ENCODE measurements at places on chromosomes 1 and 21.

GRCh38 chr1:235206533-235207208 lies 45.6 kb upstream of the RBM34 start:
- DNase-seq: peak; percentile 5

GRCh38 chr1:186849271-186849671 lies 20.5 kb downstream of the PLA2G4A start:
- no peak for DNase-seq

GRCh38 chr21:34559089-34559631 lies 47.1 kb upstream of the KCNE1 start:
- peak; percentile 58 for DNase-seq

GRCh38 chr1:201347498-201348210 lies 29.8 kb downstream of the TNNT2 start:
- DNase-seq: no peak

DNA sequence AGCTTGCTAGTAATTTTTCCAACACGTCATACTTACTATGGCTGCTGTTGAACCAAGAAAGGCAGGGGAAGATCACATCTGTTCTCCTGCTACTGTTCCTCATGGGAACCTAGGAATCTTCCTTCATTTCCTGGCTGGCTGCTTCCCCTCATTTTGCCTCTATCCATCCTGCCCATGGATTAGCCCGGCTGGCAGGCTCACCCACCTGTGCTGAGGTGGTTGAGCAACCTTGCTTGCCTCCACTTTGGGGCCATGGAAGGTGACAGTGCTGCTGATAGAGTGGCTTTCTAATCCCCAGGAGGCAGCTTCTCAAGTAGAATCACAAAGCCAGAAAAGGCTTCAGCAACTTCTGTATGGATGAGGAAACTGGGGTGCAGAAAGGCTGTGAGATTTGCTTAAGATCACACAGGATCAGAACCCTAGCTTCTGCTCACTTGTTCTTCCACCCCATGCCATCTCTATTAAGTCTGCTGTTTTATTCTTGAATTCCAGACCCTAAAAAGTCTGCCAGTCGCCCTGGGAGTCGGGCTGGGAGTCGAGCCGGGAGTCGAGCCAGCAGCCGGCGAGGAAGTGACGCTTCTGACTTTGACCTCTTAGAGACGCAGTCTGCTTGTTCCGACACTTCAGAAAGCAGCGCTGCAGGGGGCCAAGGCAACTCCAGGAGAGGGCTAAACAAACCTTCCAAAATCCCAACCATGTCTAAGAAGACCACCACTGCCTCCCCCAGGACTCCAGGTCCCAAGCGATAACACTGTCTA lies 6.2 kb upstream of the BMP8A start:
- DNase-seq: no peak

DNA sequence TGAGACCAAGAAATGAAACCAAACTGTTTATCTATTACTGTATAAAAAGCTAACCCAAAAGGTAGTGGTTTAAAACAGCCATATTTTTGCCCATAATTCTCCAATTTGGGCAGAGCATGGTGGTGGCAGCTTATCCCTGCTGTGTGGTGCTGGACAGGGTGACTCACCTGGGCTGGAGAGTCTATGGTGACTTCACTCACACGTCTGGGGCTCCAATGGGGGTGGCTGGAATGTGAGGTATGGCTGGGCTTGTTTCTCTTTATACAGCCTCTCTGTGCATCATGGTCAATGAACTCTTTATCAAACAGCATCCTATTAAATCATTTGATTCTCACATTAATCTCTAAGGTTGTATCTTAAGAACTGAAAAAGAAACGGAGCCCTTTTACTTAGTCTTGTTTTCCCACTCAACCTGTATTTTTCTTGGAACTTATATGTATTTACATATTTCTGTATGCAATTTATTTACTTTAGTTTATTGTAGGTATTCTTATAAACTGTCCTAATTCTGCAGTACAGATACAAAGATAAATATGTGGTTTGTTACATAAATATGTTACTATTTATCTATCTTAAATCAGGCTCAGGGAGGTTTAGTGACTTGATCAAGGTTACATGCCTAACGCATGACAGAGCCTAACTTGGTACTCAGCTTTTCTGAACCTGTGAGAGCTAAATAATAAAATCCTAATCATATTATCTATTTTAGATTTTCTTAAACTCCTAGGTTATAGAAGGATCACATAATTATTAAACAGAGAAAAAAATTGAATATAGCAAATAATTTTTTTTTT lies 37.5 kb upstream of the WLS start:
- DNase-seq: peak; percentile 52

DNA sequence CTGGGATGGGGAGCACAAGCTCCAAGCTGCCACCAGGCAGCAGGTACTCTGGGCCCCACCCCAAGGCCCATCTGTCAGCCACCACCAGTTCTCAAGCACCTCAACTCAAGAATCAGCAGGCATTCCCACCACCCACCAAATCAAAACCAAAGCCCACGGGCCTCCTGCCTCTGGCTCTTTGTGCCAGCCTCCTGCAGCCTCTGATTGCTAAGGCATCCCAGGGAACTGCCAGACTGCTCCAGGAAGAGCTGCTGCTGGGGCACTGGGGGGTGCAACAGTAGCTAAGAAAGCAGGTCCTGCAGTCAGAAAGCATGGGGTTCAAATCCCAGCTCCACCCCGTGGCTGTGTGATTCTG lies 34.7 kb downstream of the CHD5 start:
- no peak for DNase-seq

- DNase-seq: no peak
Observed at GRCh38 chr1:51734896-51735745, 118.2 kb downstream of the OSBPL9 start.

DNA sequence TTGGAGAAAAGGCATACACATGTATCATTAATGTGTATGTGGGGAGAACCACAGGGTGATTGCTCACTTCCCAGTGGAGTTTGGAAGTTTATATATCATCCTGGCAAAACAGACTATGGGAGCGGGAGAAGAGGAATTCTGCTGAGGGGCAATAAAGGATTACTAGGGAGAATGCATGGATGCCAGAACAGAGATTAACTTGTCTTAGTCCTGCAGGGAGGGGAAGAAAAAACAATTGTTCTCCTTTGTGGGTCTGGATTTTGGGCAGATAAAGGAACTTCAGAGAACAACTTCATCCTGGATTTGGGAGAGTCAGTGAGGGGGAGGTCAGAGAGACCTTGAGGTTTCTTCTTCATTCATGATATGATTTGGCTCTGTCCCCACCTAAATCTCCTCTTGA lies 55.9 kb upstream of the SOX13 start:
- DNase-seq: no peak

GRCh38 chr1:52702886-52703787 lies 5.0 kb upstream of the COA7 start:
- peak; percentile 78 for DNase-seq

DNA sequence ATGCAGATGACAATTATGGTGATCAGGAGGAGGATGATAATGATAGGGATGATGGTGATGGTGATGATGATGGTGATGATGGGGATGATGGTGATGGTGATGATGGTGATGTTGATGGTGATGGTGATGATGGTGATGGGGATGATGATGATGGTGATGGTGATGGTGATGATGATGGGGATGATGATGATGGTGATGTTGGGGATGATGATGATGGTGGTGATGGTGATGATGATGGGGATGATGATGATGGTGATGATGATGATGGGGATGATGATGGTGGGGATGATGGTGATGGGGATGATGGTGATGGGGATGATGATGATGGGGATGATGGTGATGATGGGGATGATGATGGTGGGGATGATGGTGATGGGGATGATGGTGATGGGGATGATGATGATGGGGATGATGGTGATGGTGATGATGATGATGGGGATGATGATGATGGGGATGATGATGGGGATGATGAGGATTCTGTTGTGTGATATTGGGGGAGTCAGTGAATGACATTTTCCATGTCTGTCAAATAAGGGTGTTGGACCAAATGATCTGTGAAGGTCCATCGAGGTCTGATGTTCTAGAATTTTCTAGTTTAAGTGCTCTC lies 65.6 kb upstream of the RPL11 start:
- no peak for DNase-seq

DNA sequence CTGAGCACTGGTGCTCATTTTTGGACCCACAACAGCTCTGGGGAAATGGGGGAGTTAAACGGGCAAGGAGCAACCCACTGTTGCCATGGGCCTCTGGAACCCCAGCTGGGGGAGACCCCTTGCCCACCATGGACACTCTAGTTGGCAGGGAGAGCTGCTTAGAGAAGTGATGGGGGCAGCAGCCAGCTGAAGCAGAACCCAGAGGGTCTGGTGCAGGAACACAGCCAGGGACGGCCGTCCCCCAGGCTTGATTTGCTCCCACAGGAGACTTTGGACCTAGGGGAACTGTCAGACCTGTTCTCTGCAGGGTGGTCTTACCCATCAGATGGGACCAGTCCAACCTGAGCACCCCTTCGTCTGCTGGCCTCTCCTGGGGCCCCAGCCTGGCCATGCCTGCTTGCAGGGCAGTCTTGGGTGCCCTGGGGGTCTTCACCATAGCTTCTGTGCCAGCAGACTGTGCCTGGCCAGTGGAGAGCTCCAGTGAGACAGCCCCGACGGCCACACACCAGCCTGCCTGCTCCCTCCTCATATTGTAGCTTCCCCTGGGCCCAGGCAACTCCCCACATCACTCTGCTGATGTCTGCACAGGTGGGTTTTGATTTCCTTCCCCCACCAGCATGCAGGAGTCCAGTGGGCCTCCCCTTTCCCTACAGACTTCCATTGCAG lies 11.3 kb downstream of the SPATC1L start:
- no peak for DNase-seq

DNA sequence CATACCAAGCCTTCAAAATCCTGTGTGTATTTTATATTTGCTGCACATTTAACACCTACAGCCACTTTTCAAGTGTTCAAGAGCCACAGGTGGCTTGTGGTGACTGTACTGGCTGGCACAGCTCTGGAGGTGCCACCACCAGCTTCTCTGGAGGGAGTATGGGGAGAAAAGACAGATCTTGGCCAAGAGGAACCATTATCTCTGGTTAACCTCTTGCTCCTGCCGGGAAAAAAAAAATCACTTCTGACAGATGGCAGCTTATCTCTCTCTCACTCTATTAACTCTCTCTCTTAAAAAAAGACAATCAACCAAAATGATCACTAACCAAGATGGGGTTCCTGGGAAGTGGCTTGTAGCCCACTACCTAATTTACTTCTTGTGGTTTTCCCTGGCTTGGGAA lies 1.2 kb upstream of the RIIAD1 start:
- no peak for DNase-seq

- no peak for DNase-seq
Observed at GRCh38 chr1:147080671-147081394, 91.4 kb downstream of the PRKAB2 start.

- peak; percentile 82 for DNase-seq
Observed at GRCh38 chr1:117794073-117794472, 135.3 kb downstream of the GDAP2 start.

DNA sequence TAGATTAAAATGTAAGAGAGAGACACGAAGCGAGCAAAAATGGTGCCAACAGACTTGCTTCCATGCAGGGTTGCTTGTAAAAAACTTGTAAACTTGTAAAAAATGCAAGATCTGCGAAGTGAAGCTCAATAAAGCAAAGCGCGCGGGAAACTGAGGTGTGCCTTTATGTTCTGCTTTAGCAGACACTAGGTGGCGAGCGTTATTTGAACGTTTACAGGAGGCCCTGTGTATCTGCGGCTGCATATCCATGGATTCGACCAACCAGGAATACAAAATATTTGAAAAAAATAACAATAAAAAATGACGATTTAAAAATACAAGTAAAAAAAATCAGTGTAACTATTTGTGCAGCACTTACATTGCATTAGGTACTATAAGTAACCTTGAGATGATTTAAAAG lies 1.5 kb downstream of the UBE2G2 start:
- peak; percentile 54 for DNase-seq

DNA sequence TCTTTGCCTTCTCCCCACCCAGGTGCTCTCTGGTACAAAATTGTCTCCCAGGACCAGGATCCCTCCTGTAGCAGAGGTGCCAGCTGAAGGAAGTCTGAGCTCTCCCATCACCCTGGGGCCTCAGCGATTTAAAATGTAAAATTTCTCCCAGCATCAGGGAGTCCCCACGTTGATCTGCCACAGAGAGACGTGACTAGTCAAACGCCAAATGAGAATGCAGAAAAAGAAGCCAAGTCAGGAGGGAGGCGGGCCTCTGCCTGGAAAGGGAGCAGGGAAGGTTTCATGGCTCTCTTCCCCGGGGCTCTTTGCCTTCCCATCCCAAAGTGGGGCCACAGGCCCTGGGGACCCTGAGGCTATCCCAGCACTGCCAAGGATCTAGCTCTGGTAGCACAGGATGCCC lies 40.0 kb upstream of the USP1 start:
- no peak for DNase-seq

DNA sequence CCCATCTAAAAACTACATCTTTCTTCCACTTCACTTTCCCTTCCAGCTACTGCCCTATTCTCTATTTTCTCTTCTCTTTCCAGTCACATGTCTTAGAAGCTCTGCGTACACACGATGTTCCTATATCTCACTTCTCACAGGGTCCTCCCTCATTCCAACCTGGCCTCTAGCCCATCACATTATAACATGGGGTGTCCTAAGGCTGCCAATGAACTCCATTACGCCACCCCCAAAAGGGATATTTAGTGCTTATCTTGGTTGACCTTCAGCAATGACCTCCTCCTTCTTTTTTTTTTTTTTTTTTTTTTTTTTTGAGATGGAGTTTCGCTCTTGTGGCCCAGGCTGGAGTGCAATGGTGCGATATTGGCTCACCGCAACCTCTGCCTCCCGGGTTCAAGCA lies 38.2 kb upstream of the FAM89A start:
- DNase-seq: no peak

- no peak for DNase-seq
Observed at GRCh38 chr1:66932291-66932690, 7.5 kb downstream of the MIER1 start.

DNA sequence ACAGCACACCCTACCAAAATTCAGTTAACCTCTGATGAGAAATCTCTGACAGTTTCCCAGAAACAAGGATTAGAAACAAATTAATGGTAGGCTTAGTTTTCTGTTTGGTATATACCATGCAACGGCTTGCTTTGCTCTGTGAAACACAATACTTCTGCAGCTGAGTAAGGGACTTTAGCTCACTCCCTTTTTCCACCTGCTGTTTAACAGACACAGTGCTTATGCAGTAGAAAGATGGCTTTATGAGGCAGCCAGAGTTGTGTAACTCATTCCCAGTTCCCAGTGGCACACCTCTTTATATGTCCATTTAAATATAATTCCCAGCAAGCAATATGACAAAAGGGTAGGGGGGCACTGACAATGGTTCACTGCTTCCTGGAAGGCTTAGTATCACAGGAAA lies 124.0 kb downstream of the PIGK start:
- no peak for DNase-seq

DNA sequence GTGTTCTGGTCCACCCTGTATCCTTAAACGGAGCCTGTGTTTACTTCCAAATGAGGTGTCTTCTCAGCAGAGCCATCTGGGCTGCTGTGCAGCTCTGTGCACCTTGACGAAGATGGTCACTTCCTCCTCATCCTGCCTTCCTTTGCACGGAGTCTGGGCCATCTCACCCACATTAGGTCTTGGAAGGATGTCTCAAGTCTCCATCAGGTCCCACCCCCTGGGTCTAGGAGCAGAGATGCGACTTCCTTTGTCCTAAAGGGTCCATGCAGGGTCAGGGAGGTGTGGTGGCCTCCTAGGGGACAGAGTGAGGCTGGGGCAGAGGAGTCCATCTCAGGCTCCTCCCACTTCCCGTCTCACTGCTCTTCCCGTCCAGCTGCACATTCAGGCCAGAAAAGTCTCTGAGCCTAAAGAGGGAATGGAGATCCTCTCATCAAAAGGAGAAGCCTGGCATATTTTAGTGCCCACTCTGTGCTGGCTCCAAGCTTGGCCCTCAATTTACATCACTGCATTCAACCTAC lies 209.2 kb downstream of the MATN1 start:
- DNase-seq: no peak

GRCh38 chr21:42446531-42446930 lies 42.8 kb downstream of the UBASH3A start:
- no peak for DNase-seq
